ENCODE measurements at places on chromosomes 7 and 10. TPM values are rescaled to one million over a fixed set of nuclear protein-coding genes. Genes with fewer than 3 reads are reported as not detected.
A peak's percentile ranks its signal among the peaks of the same experiment; 100 is the strongest.

FXYD4 gene
- total RNA-seq, result not detected

ANXA8 gene
- 0.72 TPM for total RNA-seq

C10orf90 gene
- 0.72 TPM for total RNA-seq

ZNF503 gene
- total RNA-seq, result 18.5 TPM

ZCCHC24 gene
- 69.5 TPM for total RNA-seq

ITPRID1 gene
- not detected for total RNA-seq

- H3K27ac ChIP-seq, result no peak overlapping the region
- DNase-seq, result no peak
- no peaks in the 10 kb centered on the region for H3K27me3 ChIP-seq
- H3K4me1 ChIP-seq, result no peaks in the 10 kb centered on the region
- H3K4me3 ChIP-seq, result no peak overlapping the region
- no peaks in the 10 kb centered on the region for H3K36me3 ChIP-seq
Observed at GRCh38 chr10:51915031-51915542, 215.7 kb upstream of the CSTF2T start.

- H3K27me3 ChIP-seq, result no peaks in the 10 kb centered on the region
- no peaks in the 10 kb centered on the region for H3K36me3 ChIP-seq
- no peak for DNase-seq
- H3K4me3 ChIP-seq, result no peak overlapping the region
- H3K27ac ChIP-seq, result no peak overlapping the region
- peaks cover 41% of the 10 kb centered on the region for H3K4me1 ChIP-seq
Observed at GRCh38 chr10:22429146-22429545, 83.8 kb downstream of the SPAG6 start.

- no peak overlapping the region for H3K27ac ChIP-seq
- no peak for DNase-seq
- H3K4me1 ChIP-seq, result no peaks in the 10 kb centered on the region
Observed at GRCh38 chr7:124124201-124124600, 91.3 kb upstream of the TMEM229A start.

DNA sequence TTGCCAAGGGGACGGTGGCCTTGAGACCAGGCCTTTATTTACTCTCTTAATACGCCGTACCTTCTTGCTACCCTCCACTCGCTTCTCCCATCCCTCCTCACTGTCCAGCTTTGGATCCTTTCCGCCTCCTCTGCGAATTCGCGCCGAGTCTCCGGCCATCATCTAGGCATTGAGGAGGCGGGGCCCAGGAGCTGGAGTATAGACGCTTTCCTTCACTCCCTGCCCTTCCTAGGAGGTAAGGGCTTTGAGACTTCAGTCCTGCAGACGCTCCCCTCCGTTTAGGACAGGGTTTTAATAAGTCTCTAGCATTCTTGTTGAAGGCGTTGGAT, 538 bp downstream of the TFAM start:
- peak overlapping the region; percentile 94 for H3K4me3 ChIP-seq
- peaks cover 8% of the 10 kb centered on the region for H3K4me1 ChIP-seq
- peak overlapping the region; percentile 88 for H3K27ac ChIP-seq
- H3K36me3 ChIP-seq, result peaks cover 26% of the 10 kb centered on the region
- DNase-seq, result peak; percentile 55

DNA sequence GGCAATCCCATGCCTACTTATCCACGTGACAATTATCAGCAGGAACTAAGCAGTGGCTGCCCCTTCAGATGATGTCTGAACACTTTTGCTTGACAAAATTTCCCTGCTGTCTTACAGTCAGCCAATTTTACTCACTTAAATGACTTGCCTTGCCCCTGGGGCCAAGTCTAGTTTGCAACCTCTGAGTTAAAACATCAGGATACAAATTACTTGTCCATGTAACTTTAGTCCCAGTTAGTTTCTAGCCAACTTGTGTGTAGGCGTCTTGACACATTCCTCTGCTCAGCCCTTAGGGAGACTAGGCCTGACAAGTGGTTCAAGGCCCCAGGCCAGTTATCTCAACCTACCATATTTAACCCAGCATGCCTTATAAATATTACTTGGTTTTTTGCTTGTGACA, 11.6 kb upstream of the TYSND1 start:
- H3K4me3 ChIP-seq, result no peak overlapping the region
- H3K4me1 ChIP-seq, result peaks cover 24% of the 10 kb centered on the region
- peaks cover 87% of the 10 kb centered on the region for H3K36me3 ChIP-seq
- H3K27ac ChIP-seq, result peak overlapping the region; percentile 1

GRCh38 chr10:116741391-116742351, 695 bp downstream of the HSPA12A start:
- H3K27ac ChIP-seq, result peak overlapping the region; percentile 17
- peak; percentile 92 for DNase-seq
- H3K4me1 ChIP-seq, result peaks cover 6% of the 10 kb centered on the region
- no peaks in the 10 kb centered on the region for H3K27me3 ChIP-seq

DNA sequence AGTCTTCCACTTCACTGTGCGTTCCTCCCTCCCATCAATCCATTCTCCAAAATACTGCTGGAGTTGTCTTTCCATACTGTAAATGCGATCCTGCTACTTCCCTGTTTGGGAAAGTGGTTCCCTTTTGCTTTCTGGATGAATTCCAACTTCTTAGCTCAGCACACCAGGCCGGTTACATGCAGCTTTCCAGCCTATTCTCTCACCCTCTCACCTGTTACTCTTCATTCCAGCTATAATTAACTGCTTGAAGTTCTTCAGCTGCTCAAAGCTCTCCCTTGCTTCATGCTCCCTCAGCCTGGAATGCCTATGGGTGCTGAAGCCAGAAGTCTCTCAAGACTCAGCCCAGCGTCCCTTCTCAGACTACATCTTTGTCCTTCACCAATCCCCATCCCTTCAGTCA, 6.0 kb upstream of the ZNRF2 start:
- H3K27ac ChIP-seq, result no peak overlapping the region
- H3K4me3 ChIP-seq, result no peak overlapping the region
- no peaks in the 10 kb centered on the region for H3K27me3 ChIP-seq
- no peak for DNase-seq
- H3K4me1 ChIP-seq, result no peaks in the 10 kb centered on the region
- H3K36me3 ChIP-seq, result no peaks in the 10 kb centered on the region

- H3K27ac ChIP-seq, result no peak overlapping the region
- no peak for DNase-seq
- H3K4me3 ChIP-seq, result no peak overlapping the region
- H3K36me3 ChIP-seq, result no peaks in the 10 kb centered on the region
Observed at GRCh38 chr10:22700489-22700888, 13.9 kb downstream of the PIP4K2A start.

GRCh38 chr7:132221356-132221755, 354.9 kb downstream of the PLXNA4 start:
- no peaks in the 10 kb centered on the region for H3K4me1 ChIP-seq
- H3K4me3 ChIP-seq, result no peak overlapping the region
- no peak overlapping the region for H3K27ac ChIP-seq
- DNase-seq, result no peak
- H3K27me3 ChIP-seq, result no peaks in the 10 kb centered on the region
- H3K36me3 ChIP-seq, result no peaks in the 10 kb centered on the region
